ENCODE measurements at places on chromosomes 5 and 9.

- DNase-seq: peak; percentile 84
Measured at GRCh38 chr5:178113141-178113787, at the start of gene N4BP3. N4BP3 (plus strand) TSS chr5:178113532; CDS start chr5:178119584, 6,052 bp downstream.

DNA sequence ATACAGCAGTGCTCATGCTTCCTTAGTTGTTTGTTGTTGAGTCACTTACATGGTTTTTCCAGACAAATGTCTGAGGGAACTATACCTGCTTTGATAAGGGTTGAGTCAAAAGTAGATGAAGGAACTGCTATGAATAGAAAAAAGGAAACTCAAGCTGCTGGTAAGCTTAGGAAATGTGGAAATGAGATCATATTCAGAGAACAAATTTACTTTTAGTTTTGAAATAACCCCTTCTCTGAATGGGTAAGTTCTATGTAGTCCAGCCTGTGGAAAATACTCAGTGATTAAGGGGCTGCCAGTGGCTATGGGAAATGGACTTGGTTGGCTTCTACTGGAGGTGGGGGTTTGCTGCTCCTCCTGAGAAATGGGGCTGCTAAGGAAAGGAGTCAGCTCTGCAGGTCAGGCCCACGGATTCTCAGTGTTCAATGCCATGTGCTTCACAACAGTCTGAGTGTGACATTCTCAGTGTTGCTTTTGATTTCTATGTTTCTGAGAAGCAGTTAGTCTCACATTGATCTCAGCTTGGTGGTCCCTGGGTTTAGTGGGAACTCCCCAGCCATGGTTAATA is 47.7 kb upstream of the GLRX start:
- DNase-seq: no peak

- DNase-seq: peak; percentile 12
Measured at GRCh38 chr9:104808035-104808614, 44.2 kb downstream of the NIPSNAP3B start.

DNA sequence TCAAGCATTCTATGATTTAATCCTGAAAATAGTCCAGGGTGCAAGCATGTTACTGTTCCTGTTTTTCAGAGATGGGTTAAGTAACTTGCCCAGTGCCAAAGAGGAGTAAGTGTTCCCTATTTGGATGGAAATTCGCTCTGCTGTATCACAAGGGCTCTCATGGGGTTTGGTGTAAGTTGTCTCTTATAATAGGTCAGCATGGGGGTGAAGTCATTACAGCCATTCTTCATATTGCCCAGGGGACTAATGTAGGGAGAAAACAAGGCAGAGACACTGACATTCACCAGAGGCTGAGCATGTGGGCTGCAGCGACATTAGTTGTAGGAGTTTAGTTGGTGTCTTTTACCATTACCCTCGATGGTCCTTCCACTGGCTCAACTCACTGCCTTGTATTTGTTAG is 142.1 kb upstream of the GLRA1 start:
- DNase-seq: no peak

DNA sequence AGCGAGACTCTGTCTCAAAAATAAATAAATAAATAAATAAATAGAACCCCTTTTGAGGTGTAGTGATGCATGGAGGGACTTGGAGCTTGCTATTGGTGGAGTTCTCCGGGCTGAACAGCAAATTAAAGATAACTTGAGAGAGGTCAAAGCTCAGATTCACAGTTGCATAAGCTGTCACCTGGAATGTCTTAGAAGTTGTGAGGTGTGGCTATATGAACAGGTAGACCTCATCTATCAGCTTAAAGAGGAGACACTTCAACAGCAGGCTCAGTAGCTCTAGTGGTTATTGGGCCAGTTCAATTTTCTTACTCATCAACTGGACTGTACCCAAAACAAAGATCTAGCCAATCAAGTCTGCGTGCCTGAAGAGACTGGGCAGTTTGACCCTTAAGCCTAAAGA is 11.7 kb upstream of the STING1 start:
- DNase-seq: no peak

GRCh38 chr5:165560648-165561047 is 2055.2 kb downstream of the MAT2B start:
- DNase-seq: no peak

DNA sequence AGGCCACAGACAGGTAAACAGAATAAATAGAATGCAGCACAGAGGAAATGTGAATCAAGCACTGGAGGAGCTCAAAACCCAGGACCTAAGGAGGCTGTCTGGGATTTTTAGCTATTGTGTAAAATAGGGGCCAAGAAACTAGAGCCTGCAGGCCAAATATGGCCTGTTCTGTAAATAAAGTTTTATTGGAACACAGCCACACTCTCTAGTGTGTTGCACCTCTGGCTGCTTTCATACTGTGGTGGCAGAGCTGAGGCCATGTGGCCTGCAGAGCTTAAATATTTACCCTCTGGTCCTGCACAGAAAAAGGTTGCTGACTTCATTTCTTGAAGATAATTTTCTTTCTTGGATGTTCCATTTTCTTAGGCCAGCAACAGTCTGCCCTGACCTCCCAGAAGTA is 136.4 kb downstream of the WDR41 start:
- no peak for DNase-seq

- no peak for DNase-seq
Measured at GRCh38 chr9:121411993-121412392, 41.9 kb upstream of the STOM start.

- DNase-seq: no peak
Measured at GRCh38 chr5:168341178-168341577, 49.7 kb downstream of the WWC1 start.

- DNase-seq: no peak
Measured at GRCh38 chr9:84190411-84190810, 150.1 kb downstream of the SLC28A3 start.

DNA sequence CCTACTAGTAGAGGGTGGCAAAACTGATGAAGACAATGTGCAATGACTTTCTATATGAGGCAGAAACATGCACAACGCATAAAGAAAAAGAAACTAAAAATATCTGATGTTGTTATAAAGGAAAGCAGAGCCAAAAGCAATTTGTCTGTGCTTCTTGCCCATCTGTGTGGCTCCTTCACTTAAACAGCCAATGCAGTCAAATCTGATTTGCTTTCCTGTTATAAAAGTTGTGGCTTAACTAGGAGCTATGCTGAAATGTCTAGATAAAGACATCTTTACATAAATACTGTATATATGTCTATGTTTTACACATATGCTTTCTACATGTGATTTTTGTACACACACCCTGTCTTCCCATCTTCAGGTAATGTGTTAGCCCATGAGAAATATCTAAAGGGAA is 508.2 kb downstream of the CETN3 start:
- no peak for DNase-seq

DNA sequence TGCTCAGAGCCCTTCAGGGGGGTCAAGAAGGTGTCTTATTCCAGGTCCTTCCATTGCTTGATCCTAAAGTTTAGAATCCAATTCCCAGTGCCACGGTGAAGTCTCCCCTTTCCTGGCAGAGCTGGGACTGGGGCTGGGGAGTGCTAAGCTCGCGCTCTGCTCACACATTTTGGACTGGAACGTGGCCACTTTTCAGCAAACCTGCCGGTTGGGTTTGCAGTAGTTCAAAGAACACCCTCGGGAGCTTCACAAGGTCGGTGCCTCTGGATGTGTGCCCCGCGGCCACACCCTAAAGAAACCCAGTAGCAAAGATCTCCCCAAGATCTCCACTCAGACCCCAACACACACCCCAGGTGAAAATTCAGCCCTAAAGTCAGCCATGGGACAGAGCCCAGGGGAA is at the start of gene C9orf152:
TSS of gene C9orf152 (minus strand) at position 129 of the 400 bp plus-strand sequence. CDS start 580 bp downstream, outside the sequence.
- no peak for DNase-seq

GRCh38 chr9:37062336-37062735 is 28.3 kb upstream of the PAX5 start:
- DNase-seq: no peak

DNA sequence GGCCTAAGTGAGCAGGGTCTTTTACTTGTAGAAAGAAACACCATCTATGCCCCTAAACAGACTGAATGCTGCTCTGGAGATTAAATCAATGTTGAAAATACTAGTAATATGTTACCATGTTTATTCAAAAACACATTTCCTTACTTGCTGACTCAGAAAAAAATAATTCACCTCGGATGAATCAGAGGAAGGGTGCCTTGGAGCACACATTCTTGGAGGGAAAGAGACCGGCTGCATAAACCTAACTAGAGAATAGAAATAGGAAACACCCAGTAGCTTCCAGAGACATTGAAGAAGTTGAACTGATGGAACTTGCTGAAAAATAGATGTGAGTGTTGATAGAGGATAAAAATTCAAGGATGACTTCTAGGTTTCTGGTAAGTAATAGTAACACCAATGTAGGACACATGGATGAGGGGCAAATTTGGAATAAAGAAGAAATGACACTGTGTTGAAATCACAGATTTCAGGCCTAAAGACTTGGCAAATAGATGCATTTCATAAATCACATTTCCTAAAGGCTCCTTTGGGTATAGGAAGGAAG is 76.9 kb upstream of the MINAR2 start:
- DNase-seq: no peak

- no peak for DNase-seq
Measured at GRCh38 chr9:80649496-80649895, 1039.9 kb downstream of the TLE1 start.

DNA sequence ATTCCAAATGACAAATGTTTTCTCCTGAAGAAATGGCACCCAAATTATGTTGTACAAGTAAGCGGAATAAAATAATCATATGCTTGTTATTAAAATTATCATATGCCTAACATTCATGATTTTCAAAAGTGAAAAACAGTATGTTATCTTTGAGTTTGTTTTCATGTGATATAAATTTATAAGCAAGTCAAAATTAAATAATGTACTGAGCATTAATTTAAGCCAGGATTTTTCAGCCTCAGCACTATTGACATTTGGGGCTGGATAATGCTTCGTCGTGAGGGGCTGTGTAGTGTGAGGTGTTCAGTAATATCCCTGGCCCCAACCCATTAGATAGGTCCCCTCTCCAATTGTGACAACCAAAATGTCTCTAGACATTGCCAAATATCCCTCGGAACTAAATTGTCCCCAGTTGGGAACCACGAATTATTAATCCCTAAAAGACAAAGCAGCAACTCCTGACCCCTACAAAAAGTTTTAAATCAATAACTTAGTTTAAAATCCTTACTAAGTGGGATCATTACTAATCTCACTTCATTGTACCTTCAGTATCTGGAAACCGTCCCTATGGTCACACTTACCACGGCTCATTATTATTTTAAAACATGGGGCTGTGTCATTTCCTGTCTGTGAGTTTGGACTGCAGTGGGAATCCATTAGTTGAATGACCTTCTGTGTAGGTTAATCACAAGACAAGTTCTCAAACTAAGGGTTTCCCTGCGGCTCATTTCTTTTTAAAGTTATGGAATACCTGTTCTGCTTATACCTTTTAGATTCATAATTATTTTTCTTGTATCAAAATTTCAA is 1.3 kb upstream of the NNT start:
- peak; percentile 26 for DNase-seq

GRCh38 chr5:7075470-7075869 is 320.5 kb upstream of the ADCY2 start:
- DNase-seq: no peak

DNA sequence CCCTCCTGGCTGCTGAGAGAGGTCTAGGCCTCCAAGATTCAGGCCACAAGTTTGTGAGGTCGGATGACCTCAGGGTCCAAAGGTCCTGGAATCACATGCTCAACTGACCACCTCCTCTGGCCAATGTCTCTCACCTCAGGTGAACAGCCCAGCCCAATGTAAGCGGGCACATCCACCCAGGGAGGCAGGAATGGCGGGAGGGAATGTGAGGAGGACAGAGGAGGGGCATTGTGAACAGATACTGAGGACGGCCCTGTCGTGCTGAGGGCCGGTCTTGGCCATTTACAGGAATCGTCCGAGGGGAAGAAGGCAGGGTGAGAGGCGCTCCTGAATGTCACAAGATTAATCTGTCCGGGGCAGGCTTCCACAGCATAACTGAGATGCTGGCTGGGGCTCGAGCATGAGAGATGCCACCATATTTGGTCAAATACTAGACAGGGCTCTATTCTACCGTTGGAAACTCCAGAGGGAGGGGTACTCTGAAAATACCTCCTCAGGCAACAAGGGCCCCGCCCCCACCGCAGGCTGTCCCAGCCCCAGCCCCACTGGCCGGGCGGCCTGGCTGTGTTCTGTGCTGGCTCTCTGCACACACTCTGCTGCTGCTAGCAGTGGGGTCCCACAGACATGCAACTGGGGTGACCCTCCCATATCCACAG is 1.5 kb upstream of the IL17B start:
- DNase-seq: no peak

GRCh38 chr5:159737263-159737662 is 179.0 kb upstream of the ADRA1B start:
- DNase-seq: no peak

DNA sequence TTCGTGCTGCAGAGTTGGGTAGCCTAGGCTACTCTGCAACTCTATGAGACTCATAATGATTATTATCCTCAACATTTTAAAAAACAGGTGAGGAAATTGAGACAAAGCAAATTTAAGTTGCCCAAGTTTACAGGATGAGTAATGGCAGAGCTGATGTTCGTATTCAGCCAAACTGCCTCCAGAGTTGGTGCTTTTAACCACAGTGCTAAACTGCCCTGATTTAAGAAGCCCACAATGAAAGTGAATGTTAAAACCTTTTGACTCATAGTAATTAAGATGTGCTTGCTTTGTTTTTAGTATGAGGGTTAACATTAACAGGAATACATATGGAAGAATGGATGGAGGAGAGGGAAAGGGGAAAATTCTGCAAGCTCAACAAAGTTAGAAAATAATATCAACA is 15.9 kb upstream of the GABRB2 start:
- no peak for DNase-seq

DNA sequence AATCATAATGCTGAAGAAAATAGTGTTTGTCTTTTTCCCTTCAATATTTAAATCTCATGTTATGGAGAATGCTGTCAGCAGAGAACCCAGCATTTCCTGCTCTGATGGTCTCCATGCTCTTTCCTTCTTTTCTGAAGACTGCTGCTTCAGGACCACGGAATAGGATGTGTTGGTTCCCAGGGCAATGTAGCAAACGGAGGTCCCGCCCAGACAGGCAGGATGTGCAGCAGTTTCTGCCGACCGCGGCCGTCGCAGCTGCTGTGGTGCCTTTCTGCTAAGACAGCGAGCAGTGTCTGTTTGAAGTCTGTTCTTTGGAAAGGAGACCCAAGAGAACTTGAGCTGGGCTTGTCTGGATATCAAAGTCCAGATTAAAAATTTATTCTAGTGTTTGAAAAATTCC is 654.3 kb downstream of the CCDC171 start:
- DNase-seq: no peak

Measured in NCI-H82 (cell line).